ENCODE measurements at places on chromosomes 4 and X.

DNA sequence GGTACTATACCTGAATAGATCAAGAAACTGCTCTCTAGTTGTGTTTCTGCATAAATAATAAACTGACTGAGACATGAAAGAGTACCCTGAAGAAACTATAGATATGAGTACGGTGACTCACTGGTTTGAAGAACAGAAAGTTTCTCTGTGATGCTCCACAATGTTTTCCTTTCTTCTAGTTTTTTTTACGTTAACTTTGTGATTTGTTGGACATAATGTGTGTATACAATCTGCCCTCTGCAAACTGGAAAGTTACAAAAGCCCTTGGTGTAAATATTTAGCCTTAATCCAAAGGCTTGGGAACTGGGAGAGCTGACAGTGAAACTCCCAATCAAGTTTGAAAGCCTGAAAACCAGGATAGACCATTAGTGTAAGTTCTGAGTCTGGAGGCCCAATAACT lies 31.6 kb upstream of the PAPSS1 start:
- DNase-seq: no peak

GRCh38 chr4:136463941-136464340 lies 1068.4 kb downstream of the PCDH18 start:
- no peak for DNase-seq

DNA sequence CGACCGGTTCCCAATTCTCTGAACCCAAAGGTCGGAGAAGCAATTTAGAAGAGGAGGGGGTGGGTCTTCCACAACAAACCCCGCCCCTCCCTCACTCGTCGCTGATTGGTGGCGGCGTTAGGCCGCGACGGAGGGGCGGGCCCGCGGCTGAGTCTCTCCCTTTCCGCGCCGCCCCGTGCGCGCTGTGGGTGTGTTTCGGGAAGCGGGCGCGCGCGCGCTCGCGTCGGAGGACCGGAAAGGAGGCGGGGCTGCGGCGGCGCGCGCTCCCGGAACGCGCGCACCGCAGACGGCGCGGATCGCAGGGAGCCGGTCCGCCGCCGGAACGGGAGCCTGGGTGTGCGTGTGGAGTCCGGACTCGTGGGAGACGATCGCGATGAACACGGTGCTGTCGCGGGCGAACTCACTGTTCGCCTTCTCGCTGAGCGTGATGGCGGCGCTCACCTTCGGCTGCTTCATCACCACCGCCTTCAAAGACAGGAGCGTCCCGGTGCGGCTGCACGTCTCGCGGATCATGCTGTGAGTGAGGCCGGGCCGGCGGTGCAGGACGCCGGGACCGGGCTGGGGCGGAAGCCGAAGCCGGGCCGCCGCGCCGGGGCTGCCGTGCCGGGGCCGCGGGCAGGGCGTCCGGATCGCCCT lies at the start of gene SPCS3:
TSS of gene SPCS3 (plus strand) at position 263 of the 636 bp plus-strand sequence. CDS start at position 374, 111 bp downstream.
- DNase-seq: peak; percentile 80

GRCh38 chr4:52657618-52658501 lies 1.2 kb downstream of the USP46 start:
- DNase-seq: no peak

GRCh38 chrX:100405424-100405823 lies 4.6 kb downstream of the PCDH19 start:
- no peak for DNase-seq

DNA sequence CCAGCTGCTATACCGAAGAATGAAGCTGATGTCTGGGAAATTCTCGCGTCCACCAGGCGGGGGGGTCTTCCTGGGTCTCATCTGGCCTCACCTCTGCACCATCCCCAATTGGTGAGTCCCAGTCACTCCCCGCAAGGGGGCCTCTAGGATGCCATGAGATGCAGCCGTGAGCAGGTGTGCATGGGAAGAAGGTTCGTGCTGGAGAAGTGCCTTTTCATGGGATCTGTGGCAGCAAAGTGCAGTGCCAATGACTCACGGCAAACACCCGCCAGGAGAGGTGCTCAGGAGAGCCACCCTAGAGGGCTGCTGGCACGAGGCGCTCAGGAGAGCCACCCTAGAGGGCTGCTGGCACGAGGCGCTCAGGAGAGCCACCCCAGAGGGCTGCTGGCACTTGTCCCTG lies 55.1 kb downstream of the CPZ start:
- no peak for DNase-seq

DNA sequence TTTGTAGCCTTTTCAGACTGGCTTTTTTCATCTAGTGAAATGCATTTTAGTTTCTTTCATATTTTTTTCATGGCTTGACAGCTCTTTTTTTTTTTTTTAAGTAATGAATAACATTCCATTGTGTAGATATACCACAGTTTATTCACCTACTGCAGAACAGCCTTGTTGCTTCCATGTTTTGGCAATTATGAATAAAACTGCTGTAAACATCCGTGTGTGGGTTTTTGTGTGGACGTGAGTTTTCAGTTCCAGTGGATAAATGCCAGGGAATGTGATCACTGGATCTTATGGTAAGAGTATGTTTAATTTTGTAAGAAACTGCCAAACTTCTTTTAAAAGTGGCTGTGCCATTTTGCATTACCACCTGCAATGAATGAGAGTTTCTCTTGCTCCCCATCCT lies 160.8 kb downstream of the SOWAHB start:
- DNase-seq: no peak

DNA sequence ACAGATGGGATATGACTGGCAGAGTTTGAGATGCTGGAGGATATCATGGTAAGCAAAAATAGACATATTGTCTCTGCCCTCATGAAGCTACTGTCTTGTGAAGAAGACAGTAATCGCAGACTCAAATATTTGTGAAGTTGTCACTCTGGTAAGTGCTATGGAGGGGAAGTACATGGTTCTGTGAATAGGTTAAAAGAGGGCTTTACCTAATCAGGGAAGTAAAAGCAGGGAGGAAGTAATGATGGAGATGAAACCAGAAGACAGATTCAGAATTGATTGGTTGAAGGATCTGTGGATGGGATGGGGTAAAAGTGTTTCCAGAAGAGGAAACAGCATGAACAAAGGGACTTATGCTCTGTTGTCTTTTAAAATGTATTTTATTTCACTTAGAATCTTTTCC lies 19.3 kb upstream of the MAGED1 start:
- DNase-seq: no peak

GRCh38 chr4:4758681-4759080 lies 100.8 kb upstream of the MSX1 start:
- DNase-seq: no peak

DNA sequence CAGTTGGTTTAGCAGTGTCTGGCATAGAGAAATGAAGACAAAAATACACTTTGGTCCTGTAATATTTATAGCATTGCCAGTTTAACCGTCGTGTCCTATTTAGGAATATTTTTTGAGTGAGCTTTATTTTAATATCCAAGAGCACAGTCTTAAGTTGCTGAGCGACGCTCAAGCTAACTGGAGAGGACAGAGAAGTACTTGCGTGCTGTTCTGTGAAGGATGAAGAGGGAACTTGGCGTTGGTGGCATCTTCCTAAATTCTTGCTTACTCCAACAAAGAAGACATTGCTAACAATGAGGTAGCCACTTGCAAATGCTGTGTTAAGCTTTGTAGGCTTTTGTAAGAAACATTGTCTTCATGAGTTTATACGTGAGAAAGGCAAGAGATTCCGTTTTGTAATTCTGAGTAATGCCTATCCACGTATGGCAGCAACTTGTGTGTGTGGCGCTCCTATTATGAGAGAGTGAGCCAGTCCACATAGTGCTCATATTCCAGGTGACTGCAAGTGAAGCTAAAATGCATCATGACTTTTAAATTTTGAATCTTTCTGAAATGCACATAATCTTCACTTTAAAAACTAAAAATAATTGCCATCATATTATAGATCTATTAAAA lies 50.6 kb downstream of the SYNPO2 start:
- no peak for DNase-seq
